A549 treated with Hydrocortisone at 1 μM for 4 hours (cell line): ENCODE measurements at places on chromosomes 13 and 19. TPM values are rescaled to one million over a fixed set of nuclear protein-coding genes. Genes with fewer than 3 reads are reported as not detected.

C19orf38 gene
- total RNA-seq = 0.10 to 0.18 TPM (median 0.14 TPM) in 5 replicates

CALR3 gene
- total RNA-seq = 0.15 TPM in 1 of 5 replicates, not detected in the others

C5AR1 gene
- 1.5 to 2.8 TPM (median 2.1 TPM) in 5 replicates for total RNA-seq

PRRG2 gene
- 0.78 to 1.3 TPM (median 0.84 TPM) in 5 replicates for total RNA-seq

IGFL1 gene
- total RNA-seq = 1.0 to 2.8 TPM (median 2.2 TPM) in 5 replicates

CEACAM7 gene
- 0.03 to 0.18 TPM (median 0.10 TPM) in 3 of 5 replicates, not detected in the others for total RNA-seq

TPTE2 gene
- total RNA-seq = not detected in 5 replicates
